Stimulated activated CD8-positive, alpha-beta memory T cell treated with anti-CD3 and anti-CD28 coated beads, Interleukin-15, amount 100 ng/mL, for 4 hours (primary cell): ENCODE measurements at places on chromosomes 4 and X.

DNA sequence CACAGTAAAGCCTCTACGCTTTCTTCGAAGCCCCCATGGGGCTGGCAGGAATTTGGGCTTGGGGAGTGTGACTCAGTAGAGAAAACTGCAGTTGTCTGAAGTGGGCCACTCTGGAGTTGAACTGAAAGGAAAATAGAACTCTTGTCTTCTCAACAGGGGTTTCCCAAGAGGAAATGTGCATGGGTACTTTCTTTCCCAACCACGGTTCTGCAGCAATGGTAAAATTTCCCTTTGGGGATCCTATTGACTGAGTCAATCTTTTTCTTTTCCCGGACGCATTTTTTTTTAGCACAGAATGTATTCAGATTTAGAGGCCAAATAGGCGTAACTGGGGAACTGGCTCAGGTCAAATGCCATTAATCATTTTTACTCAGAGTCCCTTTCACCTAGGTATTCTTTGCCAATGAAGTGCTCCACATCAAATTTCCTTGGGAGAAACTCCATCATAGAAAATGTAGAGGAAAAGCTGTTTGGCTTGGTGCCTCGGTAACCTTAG, 269.3 kb downstream of the STIM2 start:
- no peak for DNase-seq

DNA sequence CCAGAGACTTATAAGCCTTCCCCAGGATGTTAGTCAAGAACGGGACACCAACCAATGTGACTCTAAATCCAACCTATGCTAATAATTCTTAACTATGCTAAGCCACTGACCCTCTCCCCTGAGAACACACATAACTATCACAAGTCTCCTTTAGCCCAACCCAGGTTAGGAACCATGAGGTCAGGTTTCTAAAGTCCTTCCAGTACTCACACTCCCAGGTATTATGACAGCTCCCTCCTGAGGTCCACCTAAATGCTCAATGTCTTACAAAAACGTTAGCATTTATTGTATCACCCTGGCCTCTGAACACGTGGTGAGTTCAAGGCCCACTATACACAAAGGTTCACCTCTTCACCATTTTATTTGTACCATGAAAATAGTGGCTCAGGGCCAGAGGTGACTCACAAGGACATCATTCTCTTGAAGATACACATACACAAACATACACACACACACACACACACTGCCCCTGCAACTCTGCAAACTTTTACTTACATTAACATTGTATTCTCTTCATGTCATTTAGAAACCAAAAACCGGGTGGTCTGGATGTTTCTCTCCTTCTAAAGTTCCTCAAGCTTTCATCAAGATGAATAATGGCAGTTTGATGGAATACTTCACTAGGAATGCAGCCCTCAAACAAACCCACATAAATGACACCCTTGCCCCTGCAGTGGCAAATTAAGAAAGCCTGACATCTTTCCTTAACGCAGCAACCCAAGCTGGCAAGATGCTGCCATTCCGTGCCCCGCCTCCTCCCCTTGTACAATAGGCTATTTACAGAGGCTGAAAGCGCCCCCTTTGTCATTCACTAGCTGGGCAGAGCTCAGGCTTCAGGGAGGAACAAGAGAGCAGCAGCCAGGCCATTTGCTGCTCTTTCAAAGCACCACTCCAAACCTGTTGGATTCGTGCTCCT, 17.7 kb downstream of the ACSL1 start:
- no peak for DNase-seq

GRCh38 chr4:101304916-101305315, 42.4 kb downstream of the PPP3CA start:
- DNase-seq, result no peak

GRCh38 chrX:150610446-150610845, 42.0 kb downstream of the MTM1 start:
- no peak for DNase-seq

GRCh38 chr4:80489798-80490197, 154.3 kb downstream of the CFAP299 start:
- no peak for DNase-seq

- DNase-seq, result no peak
Measured at GRCh38 chr4:80196922-80197573, at the start of gene PRDM8. Gene PRDM8 (plus strand): TSS chr4:80197503. CDS start chr4:80200081, 2,578 bp downstream.

GRCh38 chr4:161936625-161937550, 226.9 kb downstream of the FSTL5 start:
- no peak for DNase-seq

DNA sequence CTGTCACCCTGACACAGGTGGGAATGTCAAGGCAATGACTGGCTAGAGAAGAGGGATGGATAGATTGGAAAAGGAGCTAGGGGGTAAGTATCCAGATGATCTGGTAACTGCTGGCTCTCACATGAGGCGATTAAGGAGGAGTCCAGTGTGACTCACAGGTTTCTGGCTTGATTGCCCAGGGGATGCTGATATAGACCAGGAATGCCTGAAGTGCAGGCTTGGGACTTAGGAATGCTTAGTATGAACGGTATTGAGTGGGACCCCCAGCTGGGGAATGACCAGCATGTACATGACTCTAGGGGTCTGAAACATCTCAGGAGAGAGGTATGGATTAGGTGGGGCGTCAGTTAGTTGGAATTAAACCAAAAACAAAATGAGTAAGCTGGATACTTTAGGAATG, 65.8 kb upstream of the PRPS1 start:
- no peak for DNase-seq

DNA sequence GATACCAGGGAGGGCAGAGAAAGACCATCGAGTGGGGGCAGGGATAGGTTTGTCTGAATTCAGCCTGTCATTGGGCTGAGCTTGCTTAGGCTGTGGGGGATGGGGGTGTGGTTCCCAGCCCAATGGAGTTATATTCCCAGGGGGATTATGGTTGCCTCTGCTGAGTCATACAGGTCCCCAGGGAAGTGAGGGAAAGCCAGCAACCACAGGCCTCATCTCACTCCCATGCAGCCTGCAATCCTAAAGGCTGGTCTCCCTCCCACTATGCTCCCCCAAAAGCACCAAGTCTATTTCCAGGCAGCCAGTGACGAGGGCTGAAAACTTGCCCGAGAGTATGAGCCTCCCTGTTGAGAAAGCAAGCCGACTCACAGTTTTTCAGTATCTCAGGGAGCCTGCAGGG, 39.3 kb downstream of the AFM start:
- DNase-seq, result no peak

GRCh38 chr4:6417516-6418050, 54.8 kb downstream of the PPP2R2C start:
- no peak for DNase-seq

DNA sequence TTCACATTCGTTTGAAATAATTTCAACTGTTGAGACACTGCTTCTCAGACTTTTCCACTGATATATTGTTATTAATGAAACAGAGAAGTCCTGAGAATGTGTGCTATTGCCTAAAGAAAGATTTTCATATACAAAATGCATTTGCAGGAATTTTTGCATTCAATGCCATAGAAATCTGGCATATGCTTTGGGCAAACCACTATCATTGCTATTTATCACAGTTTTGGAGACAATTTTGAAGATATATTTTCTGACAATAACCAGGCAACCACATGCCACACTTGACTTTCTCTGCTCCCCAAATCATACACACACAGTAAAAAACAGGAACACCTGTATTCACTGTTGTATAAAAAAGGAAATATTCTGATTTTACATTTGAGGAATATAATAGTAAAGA, 1303.7 kb upstream of the IGFBP7 start:
- no peak for DNase-seq

DNA sequence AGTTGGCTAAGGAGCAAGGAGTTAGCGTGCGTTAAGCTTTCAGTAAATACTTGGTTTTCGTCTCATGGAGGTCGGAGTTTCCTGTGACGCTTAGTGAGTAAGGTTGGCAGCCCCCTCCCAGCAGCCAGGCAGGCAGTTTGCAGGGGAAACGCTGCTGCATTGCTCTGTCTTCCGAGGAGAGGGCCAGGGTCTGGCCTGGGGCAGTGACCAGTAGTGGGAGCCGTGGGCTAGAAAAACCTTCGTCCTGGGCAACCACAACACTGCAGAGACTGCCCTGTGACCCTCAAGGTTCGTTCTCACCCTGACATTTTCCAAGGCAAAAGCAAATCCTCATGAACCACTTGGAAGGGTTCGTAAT, 432 bp downstream of the TMEM175 start:
- DNase-seq, result no peak

GRCh38 chrX:155144926-155145325, 71.3 kb upstream of the VBP1 start:
- no peak for DNase-seq

- DNase-seq, result no peak
Measured at GRCh38 chrX:79366556-79366872, 620 bp downstream of the ITM2A start.

GRCh38 chr4:165504184-165504583, 125.4 kb downstream of the CPE start:
- DNase-seq, result no peak

GRCh38 chr4:42150653-42151567, 1.5 kb downstream of the BEND4 start:
- DNase-seq, result no peak

DNA sequence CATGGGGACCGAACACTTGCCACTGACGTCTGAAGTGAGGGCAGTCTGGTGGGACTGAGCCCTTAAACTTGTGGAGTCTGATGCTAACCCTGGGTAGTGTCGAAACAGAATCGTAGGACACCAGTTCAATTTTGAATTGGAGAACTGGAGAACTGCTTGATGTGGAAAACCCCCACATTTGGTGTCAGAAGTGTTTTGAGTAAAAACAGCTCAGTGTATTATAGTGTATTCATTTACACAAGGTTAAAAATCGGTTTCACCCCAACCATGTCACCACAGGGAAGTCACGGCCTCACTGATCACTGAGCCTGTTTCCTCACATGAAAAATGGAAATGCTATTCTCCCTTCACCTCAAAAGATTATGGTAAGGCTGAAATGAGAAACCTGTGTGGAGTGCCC, 21.9 kb downstream of the PIN4 start:
- no peak for DNase-seq
